Urinary bladder (tissue), 4 donors: ENCODE measurements at places on chromosomes 16 and 17. TPM values are rescaled to one million over a fixed set of nuclear protein-coding genes. Genes with fewer than 3 reads are reported as not detected.
A peak's percentile ranks its signal among the peaks of the same experiment; 100 is the strongest.

- peak; percentile 70 for DNase-seq
Observed at GRCh38 chr17:80263253-80264204, 2.9 kb downstream of the RNF213 start.

- DNase-seq, result no peak
Observed at GRCh38 chr17:4764595-4764994, 7.1 kb upstream of the TM4SF5 start.

GRCh38 chr17:73640691-73641090 lies 3.6 kb downstream of the SDK2 start:
- no peak for DNase-seq

GRCh38 chr17:19263641-19264051 lies 26.5 kb downstream of the EPN2 start:
- no peak for DNase-seq

SPEM3 gene
- total RNA-seq, result not detected
